NCI-H774 (cell line): ENCODE measurements at places on chromosomes 12 and 14.

- DNase-seq = no peak
These were observed 8.4 kb upstream of the C12orf75 start for GRCh38 chr12:105322070-105322469.

DNA sequence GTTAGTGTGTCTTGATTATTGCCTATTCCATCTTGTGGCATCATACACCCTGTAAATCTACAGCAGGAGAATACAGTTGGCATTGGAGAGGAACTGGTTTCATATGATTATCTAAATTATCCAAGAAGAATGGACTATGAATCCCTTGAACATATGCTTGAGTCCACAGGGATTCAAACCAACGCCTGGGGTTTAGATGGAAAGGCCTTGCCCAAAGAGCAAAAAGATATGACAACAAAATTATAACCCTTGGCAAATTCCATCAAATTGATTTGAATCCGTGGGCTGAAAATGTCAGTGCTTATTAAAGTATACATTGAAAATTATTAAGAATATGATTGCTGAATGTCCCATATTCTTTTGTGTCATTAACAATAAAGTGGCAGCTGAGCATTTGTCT, 108.2 kb downstream of the PDE3A start:
- no peak for DNase-seq

GRCh38 chr12:116065606-116066005, 211.9 kb downstream of the MED13L start:
- no peak for DNase-seq

DNA sequence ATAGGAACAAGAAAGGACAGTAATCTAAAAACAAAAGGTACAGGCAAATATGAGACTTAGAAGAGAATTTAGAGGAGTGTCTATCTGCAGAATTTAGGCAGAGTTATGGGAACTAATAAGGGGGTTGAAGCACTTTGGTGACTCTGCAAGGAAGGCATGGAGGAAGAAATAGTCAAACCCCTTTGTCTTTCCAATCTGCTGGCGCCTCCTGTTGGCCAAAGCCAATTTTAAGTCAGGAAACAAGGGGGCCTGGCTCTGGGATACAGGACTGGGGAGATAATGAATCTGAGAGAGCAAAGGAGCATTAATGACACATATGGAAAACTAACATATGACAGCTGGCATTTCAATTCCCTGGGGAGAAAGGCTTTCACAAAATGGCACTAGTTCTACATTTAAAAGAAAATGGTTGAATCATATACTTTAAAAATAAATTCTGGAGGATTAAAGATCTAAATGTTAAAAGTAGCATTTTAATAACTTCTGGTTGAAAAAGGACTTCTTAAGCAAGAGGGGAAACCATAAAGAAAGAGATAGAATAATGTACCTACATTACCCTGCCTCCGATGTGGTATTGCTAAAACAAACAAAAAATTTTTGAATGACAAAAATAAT, 48.5 kb upstream of the CSRP2 start:
- no peak for DNase-seq

DNA sequence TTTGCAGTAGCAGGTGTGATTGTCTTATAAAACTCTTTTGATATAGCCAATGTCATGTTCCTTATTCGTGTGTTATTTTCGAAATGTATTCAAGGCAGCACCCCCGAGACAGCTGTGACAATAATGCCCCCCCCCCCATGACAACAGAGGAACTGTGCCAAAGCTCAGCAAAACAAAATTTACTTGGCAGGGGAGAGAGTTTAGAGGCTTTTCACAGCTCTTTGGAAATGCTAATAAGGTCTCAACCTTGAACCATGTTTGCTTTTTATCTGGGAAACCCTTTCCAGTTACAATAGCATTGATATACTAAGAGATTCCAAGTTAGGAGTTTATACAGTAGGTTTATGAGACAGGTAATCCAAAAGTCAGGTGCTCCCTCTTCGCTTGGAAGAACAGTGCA, 56.4 kb upstream of the USP44 start:
- peak; percentile 89 for DNase-seq

- no peak for DNase-seq
These were observed 21.7 kb downstream of the AICDA start for GRCh38 chr12:8590842-8591545.

GRCh38 chr12:89179983-89180382, 172.3 kb downstream of the DUSP6 start:
- no peak for DNase-seq

GRCh38 chr14:32722631-32723183, 216.0 kb upstream of the NPAS3 start:
- no peak for DNase-seq

DNA sequence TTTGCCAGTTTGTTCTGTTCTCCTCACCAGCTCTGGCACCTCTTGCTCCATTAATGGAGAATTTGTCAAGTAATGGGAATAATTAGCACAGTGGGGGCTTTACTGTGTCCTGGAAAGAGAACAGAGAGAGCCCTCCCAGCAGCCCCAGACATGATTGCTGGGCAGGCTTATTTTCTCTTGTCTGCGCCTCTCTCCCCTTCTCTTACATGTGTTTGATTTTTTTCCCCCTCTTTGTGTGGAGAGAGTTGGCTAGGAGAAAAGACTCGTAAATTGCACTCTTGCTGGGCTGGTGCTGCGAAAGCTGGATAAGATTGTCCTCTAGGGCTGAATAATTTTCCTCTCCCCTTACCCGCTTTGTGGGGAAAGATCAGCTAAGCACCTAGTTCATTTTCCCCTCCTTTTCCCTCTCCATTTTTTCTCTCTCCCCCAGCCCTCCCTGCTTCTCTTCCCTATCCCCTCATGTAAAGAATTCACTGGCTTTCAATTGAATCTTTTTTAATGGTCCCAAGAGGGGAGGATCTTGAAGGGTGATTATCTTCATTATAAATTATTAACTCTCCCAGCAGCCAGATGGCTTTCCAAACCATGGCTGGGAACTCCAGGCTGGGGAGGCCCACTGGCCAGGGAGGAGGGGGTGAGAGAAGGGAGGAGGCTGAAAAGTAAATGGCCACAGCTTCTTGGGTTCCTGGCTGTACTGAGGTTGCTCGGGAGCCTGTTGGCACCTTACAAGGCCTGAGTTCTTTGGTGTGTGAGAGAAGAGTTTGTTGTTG, 62.2 kb downstream of the NRXN3 start:
- no peak for DNase-seq

- DNase-seq = no peak
These were observed 8.7 kb downstream of the ZCCHC8 start for GRCh38 chr12:122491991-122492390.

DNA sequence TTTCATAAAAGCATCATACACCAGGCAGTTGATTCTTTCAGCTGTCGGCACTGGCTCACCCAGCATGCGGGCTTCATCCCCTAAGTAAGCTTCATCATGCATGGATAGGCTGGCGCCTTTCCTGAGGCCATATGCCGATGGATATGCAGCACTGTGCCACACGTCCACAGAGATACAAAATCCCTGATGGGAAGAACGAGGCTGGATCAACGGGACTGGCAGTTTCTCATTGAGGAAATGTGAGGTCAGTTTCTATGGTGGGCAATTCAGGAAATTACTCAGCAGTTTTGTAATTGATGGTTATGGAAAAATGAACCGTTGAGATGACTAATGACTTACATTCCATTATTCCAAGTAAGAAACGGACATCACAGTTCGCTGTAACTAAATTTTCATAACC, 453.8 kb downstream of the TMEM121 start:
- DNase-seq = no peak

DNA sequence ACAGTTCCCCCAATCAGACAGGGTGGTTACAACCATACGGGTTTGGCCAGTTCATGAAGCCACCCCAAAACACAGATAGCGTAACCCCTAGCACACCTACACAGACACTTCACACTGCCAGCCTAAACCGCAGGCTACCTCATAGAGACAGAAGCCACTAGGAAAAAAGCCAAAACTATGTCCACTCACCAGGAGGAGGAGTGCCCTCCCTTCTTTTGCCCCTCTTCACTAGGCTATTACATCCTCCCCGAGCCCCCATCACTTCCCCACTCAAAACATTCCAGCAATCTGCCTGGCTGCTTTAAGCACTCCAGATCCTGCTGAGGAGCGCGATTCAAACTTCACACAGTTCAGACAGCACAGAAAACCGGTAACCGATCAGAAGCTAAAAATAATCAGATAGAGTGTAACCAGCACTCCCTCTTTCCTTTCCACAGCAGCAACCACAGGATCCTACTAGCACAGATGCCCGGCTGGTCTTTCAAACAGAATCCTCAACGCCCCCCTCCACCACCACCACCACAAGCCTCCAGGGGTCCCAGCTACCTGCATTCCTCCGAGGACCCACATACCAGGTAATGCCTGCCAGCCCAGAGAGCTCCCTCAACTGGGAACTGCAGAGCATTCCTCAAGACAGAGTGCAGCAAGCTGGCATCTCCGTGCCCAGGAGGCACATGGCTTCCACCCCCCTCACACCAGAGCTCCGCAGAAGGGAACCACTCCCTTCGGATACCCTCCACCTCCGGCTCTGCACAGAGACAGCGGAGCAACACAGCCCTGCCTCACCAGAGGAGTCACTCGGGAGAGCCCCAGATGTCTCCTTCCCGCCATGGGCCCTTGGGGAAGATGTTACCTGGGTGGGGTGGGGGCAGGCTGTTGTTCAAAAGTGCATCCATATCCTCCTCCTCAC, 1.5 kb downstream of the CHD4 start:
- no peak for DNase-seq

GRCh38 chr12:53345486-53346188, 9.5 kb upstream of the SP7 start:
- no peak for DNase-seq

- no peak for DNase-seq
These were observed 23.6 kb downstream of the MMAB start for GRCh38 chr12:109549613-109550270.

DNA sequence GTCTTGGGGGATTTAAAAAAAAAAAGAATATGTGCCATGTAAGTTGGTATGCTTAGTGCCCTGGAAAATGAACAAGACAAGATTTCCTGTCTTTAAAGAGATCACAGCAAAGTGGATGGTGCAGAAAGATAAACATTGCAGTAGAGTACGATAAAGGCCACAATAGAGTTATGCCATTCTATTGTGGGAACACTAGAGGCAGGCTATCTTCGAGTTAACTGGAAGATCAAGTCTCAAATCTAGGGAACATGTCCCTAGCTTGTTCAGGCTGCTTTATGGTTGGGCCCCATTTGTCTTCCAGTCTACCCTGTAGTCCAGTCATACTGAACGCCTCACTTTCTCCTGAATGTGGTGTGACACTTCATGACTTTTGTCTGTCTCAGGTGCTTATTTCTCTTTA, 18.7 kb upstream of the CCT2 start:
- no peak for DNase-seq

DNA sequence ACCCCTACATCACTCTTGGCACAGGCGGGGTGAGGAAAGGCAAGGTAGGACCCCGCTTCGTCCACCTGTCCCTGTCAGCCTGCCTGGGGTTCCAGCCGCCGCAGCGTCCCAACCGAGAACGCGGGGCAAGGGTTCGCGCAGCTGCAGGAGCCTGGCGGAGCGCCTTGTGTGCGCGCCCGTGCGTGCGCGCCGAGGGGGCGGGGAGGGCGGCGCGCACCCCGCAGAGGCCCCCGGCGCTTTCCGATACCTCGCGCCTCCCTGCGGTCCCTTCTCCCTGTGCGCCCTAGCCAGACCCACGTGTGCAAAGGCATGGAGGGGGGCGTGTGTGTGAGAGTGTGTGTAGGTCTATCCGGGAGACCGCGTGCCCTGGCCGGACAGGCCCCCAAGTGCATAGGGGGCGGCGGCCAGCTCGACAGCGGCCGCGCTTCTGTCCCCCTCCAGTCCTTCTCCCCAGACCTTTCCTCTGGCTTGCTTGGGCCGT, 122.4 kb downstream of the TSPAN9 start:
- DNase-seq = no peak

DNA sequence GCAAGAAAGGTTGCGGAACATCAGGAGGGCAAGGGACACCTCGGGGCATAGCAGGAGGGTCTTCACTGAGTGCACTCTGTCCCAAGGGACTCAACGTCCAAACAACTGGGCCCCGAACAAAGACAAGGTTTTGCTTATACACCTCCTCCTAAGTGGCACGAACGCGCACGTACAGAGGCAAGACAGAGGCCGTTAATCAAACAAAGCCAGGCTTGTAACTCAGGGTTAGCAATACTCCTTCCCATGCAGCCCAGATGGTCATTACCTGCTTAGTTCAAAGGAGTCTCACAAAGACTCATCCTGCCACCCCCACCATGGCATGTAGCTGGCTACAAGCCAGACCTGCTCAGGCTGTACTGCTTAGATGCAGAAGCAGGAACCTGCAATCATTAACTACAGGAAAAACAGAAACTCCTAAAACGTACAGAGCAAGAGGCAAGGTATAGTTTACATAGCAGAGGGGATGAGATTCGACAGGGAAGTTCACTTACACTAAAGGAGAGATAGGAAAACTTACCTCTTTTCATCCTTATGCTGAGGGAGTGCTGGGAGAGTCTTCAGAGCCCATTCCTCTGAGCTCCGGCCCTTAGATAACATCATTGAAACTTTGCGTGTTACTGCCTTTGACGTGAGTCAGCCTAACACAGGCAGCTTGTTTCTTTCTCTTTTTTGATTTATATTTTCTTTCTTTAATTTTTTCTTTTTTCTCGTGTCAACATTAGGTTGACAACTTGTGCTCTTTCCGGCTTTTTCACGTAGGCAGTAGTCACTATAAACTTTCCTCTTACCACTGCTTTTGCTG, 1319.1 kb downstream of the TMEM121 start:
- DNase-seq = peak; percentile 44

DNA sequence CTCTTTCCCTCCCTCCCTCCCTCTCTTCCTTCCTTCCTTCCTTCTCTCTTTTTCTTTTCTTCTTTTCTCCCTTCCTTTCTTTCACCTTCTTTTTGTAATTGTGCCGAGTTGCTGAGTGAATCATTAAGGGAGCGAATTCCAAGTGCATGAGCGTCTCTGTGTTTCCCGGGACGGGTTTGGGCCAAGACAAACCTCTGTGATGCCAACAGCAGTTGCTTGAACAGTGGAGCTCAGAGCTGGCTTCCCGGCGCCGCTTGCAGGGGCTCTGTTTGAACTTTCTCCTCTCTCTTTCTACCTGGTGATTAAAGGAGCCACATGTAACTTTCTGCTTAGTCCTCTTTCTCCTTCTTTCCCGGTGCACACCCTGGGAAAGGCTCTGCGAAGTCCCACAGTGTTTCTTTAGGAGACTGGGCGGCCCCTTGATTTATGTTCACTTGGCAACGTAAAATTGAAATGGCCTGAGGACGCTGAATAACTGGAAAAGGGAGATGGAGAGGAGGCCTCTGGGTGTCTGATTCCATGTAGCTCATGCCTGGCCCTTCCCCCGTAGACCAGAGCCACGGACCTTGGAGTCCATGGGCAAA, 33.7 kb upstream of the MAP1LC3B2 start:
- DNase-seq = no peak

DNA sequence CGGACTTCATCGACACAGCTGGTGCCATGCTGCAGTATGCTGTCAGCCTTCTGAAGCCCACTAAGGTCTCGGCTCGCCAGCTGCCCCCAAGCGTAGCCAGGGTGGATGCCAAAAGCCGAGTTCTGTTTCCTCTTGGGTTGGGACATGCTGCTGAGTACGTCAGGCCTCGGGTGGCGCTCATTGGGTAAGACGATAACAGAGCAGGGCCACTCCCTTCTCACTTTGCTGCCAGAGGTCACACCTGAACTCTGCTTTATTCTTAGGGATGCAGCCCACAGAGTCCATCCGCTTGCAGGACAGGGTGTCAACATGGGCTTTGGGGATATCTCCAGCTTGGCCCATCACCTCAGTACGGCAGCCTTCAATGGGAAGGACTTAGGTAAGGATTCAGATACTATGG, 11.1 kb downstream of the COQ6 start:
- no peak for DNase-seq
